H4 (cell line): ENCODE measurements at places on chromosomes 7 and 10. TPM values are rescaled to one million over a fixed set of nuclear protein-coding genes. Genes with fewer than 3 reads are reported as not detected.

- DNase-seq: no peak
Observed at GRCh38 chr10:78471326-78471722, 437.7 kb downstream of the RPS24 start.

- no peak for DNase-seq
Observed at GRCh38 chr10:96858706-96859050, 26.6 kb downstream of the LCOR start.

Gene TRIL
- total RNA-seq: not detected in 2 replicates

GRCh38 chr10:134247-135131, 766 bp upstream of the ZMYND11 start:
- no peak for DNase-seq

Gene RGR
- total RNA-seq: not detected in 2 replicates

Gene HOXA2
- total RNA-seq: 1.2 TPM in 1 of 2 replicates, not detected in the other

- DNase-seq: peak; percentile 92
Observed at GRCh38 chr7:11212816-11213215, 239.1 kb downstream of the PHF14 start.

- no peak for DNase-seq
Observed at GRCh38 chr10:35470248-35470924, 134.1 kb downstream of the CCNY start.

GRCh38 chr10:119233821-119234220, 26.4 kb downstream of the GRK5 start:
- DNase-seq: peak; percentile 53

GRCh38 chr10:80280071-80280800, 9.2 kb downstream of the MAT1A start:
- DNase-seq: no peak

- DNase-seq: no peak
Observed at GRCh38 chr7:96723622-96724021, 14.0 kb upstream of the SEM1 start.

- no peak for DNase-seq
Observed at GRCh38 chr10:90732581-90732980, 125.3 kb downstream of the HTR7 start.

DNA sequence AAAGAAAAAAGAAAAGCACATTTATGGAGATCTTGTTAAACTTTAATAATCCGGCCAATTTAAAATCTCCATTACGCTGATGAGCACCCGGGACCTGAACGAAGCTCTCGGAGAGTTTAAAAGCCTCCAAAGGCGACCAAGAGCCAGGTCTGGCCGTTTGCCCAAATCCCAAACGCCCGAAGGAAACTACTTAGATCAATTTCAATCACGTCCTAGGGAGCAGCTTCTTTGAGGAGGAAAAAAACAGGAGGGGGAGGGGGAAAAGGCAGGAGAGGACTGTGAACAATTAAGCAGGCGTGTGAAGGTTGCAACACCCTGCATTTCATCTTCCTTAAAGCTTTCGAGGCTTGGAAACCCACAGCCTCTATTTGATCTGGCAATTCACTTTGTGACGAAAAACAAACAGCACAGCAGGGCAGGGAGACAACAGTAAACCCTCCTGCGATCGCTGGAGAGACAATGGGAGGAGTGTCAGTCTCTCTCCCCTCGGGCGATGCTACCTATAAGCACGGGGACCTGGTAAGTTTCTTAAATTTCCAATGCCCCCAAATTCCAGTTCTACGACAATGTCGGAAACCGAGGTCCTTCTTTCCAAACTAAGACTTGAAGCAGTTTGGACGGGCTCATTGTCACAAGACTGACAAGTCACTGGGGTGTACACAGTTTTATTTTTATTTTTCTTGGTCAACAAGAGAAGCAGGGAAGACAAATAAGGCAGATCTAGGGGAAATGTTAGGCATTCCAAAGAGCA, 1.2 kb downstream of the KLF6 start:
- peak; percentile 62 for DNase-seq

- no peak for DNase-seq
Observed at GRCh38 chr10:68796605-68797004, 30.7 kb upstream of the STOX1 start.

DNA sequence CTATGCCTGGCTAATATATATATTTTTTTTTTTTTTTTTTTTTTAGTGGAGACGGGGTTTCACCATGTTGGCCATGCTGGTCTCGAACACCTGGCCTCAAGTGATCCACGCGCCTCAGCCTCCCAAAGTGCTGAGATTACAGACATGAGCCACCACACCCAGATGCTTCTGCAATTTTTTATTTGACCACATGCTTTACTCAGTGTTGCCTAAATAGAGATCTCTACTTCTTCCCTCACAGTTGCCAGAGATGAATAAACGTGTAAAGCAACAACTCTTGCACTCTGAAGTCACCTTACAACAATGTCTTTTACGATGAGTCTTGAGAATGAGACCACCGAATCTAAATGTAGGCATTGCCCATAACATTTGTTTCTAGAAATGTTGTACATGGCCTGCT, 107.9 kb upstream of the FRMD4A start:
- no peak for DNase-seq

GRCh38 chr7:108499566-108499965, 26.4 kb downstream of the PNPLA8 start:
- DNase-seq: no peak

Gene MRC1
- not detected in 2 replicates for total RNA-seq

Gene FAM25G
- not detected in 2 replicates for total RNA-seq

Gene OR2A42
- not detected in 2 replicates for total RNA-seq

DNA sequence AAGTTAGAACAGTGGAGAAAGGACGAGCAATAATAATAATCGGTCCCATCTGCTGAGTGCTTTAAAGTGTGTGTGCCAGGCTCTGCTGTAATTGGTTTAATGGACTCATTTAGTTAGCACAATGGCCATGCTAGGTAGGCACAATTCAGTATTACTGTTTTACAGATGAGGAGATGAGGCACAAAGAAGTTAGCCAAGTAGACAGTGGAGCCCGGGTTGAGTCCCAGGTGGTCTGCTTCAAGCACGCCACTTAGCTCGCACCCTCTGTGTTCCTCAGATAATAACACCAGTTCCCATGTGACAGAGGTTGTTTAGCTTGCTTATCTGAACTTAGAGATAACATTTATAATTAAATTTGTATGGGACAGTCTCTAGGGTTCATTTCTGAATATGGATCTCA, 101.6 kb upstream of the GJD4 start:
- DNase-seq: no peak

Gene PTF1A
- not detected in 2 replicates for total RNA-seq

DNA sequence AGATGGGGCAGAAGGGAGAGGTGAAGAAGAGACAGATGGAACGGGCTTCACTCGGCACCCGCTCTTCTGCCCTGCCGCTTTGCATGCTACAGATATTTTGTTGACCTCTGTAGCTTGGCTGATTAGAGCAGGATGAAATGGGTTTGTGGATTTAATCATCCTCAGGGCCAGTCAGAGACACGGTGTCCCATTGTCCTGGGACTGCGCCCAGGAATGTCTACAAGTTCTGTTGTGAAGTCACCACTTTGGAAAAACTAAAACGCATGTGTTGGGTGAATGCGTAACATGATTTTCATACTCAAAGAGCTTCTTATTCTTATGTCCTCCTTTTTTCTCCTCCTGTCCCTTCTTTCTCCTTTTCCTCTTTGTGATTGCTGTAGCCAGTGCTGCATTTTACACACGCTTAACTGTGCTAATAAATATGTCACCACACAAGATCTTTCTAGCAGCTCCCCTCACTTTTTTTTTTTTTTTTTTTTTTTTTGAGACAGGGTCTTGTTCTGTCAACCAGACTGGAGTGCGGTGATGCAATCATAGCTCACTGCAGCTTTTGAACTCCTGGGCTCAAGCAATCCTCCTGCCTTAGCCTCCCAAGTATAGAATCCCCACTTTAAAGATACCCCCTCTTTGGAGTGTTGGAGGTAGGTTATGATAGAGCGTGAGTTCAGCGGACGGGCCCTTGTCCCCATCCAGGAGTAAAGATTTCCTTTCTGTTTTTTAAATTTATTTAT, 3.4 kb downstream of the CPA4 start:
- DNase-seq: no peak

GRCh38 chr7:17844514-17845196, 95.6 kb downstream of the SNX13 start:
- no peak for DNase-seq

GRCh38 chr10:118276204-118276603, 65.9 kb downstream of the FAM204A start:
- no peak for DNase-seq

- no peak for DNase-seq
Observed at GRCh38 chr10:86632009-86632800, 22.1 kb upstream of the OPN4 start.

GRCh38 chr7:132386201-132386681, 190.0 kb downstream of the PLXNA4 start:
- no peak for DNase-seq

- no peak for DNase-seq
Observed at GRCh38 chr10:13291061-13291460, 8.8 kb downstream of the PHYH start.

Gene ENTPD1
- total RNA-seq: 0.12 TPM in 1 of 2 replicates, not detected in the other

Gene ADAM12
- total RNA-seq: 1.3 and 2.0 TPM in 2 replicates

GRCh38 chr10:15531927-15532722, 161.0 kb upstream of the FAM171A1 start:
- no peak for DNase-seq

Gene MYL10
- not detected in 2 replicates for total RNA-seq

Gene TWIST1
- total RNA-seq: 29.1 and 40.1 TPM in 2 replicates

DNA sequence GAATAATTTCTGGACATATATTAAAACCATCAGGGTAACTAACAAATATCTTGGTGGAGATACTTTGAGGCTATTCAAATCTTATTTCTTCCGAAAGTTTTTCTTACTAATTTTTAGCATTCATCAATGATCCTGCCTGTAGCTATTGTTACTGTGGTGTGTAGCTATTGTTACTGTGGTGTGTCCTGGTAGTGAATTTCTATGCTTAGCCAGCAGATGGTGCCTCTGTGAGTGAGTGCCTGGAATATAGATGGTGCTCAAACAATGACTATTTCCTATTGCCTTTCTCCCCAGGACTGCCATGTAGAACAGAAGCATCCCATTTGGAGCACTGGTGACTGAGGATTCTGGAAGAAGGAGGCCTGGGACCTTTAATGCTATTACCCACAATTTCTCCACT, 245.7 kb downstream of the CCSER2 start:
- DNase-seq: no peak

DNA sequence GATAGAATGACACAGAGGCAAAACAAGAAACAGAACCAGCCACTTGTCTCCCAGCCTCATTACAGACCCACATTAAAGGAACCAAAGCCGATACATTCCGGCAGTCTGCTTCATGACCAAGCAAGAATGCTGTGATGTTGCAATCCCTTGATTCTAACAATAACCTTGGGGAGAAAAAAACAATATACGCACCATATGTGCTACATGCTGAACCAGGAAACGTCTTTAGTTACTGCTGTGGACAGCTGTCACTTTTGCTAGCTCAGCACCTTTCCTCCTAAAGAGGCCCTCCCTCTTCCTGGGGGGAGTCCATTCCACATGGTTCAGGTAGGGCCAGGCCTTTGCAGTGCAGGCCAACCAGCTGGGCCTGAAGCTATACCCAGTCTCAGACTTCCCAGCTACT, 79.1 kb downstream of the PRTFDC1 start:
- DNase-seq: peak; percentile 86

GRCh38 chr7:143237366-143237765, 15.5 kb downstream of the TAS2R40 start:
- no peak for DNase-seq

Gene AKR1C4
- total RNA-seq: not detected in 2 replicates

DNA sequence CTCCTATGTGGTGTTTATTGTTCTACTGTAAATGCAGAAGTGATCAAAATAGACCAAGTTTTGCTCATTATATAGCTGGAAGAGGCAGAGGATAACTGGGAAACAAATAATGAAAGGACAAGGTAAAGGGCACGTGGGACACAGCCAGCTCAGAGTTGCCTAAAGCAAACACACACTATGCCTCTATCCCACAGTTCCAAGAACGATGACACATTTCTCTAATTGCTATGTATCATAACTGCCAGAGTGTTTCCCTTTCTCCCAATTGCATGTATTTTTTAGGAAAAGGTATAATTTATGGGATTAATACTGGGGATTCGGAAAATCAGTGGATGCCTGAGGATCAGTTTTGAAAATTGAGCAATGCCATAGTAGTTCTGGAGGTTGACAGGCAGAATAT, 49.0 kb downstream of the CCDC71L start:
- DNase-seq: no peak

DNA sequence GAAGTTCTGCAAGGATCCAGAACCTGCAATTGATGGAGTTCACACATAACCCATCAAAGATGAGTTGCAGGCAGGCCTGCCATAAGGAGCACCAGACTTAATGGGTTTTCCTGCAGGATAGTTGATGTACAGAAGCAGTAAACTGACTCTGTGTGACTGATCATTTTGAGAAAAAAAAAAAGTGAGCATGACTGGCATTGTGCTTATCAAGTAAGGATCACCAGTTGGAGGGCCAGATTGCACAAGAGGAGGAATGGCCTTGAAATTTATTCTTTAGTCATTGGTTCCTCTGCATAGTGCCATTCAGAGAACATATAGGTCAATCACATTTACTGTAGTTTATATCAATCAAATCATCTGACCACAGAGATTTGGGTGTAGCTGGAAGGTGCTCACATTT, 3.8 kb downstream of the CYP3A43 start:
- no peak for DNase-seq

DNA sequence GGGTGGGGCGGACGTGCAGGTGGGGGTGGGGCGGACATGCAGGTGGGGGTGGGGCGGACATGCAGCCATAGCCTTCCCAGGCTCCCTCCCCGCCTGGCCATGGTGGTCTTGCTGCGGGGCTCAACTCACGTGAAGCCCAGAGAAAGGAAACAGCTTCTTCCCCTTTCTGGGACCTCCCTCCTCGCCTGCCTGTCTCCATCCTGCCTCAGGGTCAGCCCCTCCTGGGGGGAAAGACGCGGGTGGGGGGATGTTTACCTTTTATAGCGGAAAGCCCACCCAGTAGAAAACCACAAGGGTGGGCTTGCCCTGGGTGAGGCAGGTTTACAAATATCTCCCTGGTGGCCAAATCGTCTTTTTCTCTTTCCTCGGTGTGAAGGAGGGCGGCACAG, 520.0 kb downstream of the GLRX3 start:
- no peak for DNase-seq

- no peak for DNase-seq
Observed at GRCh38 chr7:45980181-45980905, 59.3 kb upstream of the IGFBP3 start.

Gene ACSL5
- total RNA-seq: 13.5 and 13.7 TPM in 2 replicates

DNA sequence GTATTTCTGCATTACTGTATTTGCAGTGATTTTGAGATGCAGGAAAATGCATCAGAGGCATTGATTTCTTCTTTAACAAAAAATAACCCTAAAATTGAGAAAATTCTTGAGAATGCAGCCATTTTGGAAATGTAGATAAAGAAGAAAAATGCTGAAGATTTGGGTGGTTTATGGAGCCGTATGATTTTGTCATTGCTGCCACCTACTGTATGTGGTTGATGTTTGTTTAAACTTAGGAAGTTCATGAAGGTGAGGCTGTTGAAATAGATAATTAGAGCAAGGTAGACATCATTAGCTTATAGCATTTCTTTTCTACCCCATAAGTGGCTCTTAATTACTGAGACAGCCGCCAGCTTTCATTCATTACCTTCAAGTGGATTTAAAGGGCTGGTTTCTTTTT, 92.1 kb upstream of the SAMD8 start:
- peak; percentile 29 for DNase-seq
